ENCODE measurements at places on chromosomes 6 and 20.

GRCh38 chr6:155440398-155441111, 15.1 kb downstream of the NOX3 start:
- peaks cover 14% of the 10 kb centered on the region for H3K4me1 ChIP-seq
- no peak overlapping the region for H3K4me3 ChIP-seq
- H3K36me3 ChIP-seq: no peaks in the 10 kb centered on the region
- no peak overlapping the region for H3K27ac ChIP-seq
- DNase-seq: no peak
- no peaks in the 10 kb centered on the region for H3K27me3 ChIP-seq

GRCh38 chr6:134480593-134480992, 162.7 kb upstream of the SGK1 start:
- H3K27ac ChIP-seq: no peak overlapping the region
- peaks cover 6% of the 10 kb centered on the region for H3K4me1 ChIP-seq
- no peak overlapping the region for H3K4me3 ChIP-seq
- no peak for DNase-seq

- H3K36me3 ChIP-seq: peaks cover 26% of the 10 kb centered on the region
- H3K4me3 ChIP-seq: no peak overlapping the region
- H3K27ac ChIP-seq: no peak overlapping the region
- no peaks in the 10 kb centered on the region for H3K27me3 ChIP-seq
- no peaks in the 10 kb centered on the region for H3K4me1 ChIP-seq
Observed at GRCh38 chr6:37481711-37482605, 17.7 kb downstream of the CCDC167 start.

DNA sequence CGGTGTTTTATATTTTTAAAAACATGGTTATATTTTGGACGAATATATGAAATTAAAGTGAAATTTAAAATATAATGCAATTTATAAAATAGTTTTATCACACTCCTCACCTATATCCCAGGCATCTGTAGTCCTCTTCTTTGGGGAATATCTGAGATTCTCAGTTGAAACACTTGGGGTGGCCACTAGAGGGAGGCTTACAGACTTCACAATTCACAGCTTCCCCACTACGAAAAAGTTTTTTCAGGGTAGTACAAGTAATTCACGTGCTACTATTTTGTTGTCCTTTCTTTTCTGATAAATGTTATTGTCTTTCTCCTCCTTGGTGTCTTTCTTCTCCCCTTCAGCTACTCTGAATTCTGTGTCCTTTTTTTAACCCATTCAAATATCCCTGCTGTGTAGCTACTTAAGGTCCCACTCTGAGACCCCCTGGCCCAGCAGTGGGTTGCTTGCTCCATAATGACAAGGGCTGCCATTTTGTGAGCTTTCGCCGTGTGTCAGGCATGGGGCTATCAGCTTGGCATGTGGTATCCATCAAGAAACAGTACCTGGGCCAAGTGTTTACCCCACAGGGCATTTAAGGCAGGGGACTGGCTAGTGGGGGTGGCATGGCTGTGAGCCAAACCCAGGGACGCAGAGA, 43.6 kb upstream of the PHACTR3 start:
- no peaks in the 10 kb centered on the region for H3K27me3 ChIP-seq
- H3K4me3 ChIP-seq: no peak overlapping the region
- DNase-seq: no peak

DNA sequence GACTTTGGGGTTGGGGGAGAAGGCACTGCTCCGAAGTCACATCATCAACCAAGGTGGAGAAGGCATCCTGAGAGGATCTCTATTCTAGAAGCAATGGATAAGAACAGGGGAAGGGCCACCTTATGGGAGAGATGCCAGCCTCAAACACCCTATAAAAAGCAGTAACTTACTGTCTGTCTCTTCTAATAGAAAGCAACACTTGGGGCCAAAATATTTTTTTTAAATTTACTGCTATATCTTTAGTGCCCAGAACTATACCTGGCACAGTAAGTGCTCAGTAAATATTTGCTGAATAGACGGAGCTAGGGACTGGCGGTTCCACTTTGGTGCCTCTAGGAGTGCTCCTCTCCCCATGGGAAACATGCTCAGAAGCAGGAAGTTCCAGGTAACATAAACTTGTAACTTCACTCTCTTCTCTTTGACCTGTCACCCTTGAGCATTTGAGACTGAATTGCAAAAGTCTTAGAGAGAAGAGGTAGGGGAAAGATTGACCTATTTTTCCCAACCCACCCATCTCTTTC, 807 bp upstream of the OTOR start:
- peaks cover 39% of the 10 kb centered on the region for H3K27me3 ChIP-seq
- no peak overlapping the region for H3K4me3 ChIP-seq
- no peak overlapping the region for H3K27ac ChIP-seq

DNA sequence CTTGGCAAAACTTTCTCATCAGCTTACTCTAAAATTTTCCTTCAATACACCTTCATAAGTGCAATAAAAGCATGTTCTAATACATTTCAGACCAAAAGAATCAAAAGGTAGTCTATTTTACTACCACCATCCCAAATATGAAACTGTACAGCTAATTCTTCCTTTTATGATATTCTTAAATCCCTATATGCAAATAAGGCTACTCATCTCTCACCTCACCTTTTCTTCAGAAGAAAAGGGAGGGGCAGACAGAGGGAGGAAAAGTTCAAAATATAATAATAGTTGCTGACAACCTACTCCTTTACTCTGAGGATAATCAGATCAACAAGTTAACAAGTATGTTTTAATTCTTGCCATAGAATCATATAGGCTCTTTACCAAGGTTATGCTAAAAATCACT, 7.4 kb downstream of the C6orf120 start:
- DNase-seq: no peak
- H3K27me3 ChIP-seq: no peaks in the 10 kb centered on the region
- H3K36me3 ChIP-seq: peaks cover 41% of the 10 kb centered on the region
- H3K4me1 ChIP-seq: peaks cover 21% of the 10 kb centered on the region
- H3K27ac ChIP-seq: no peak overlapping the region
- no peak overlapping the region for H3K4me3 ChIP-seq
